Activated CD4-positive, alpha-beta T cell treated with anti-CD3 and anti-CD28 coated beads, Interleukin-2, amount 10 ng/mL, durations not matched to agents 7 days and 5 days (primary cell): ENCODE measurements at places on chromosomes 5 and 9. TPM values are rescaled to one million over a fixed set of nuclear protein-coding genes. Genes with fewer than 3 reads are reported as not detected.

The ZNF454 gene
- not detected for total RNA-seq

The CERCAM gene
- 0.37 TPM for total RNA-seq

The TCERG1 gene
- total RNA-seq: 85.2 TPM

The ZSWIM6 gene
- 4.3 TPM for total RNA-seq

The SLC27A6 gene
- total RNA-seq: not detected

The LEAP2 gene
- 3.2 TPM for total RNA-seq

The GGTA1 gene
- total RNA-seq: not detected

The SIT1 gene
- total RNA-seq: 202 TPM
